ENCODE measurements at places on chromosomes 2 and 18. TPM values are rescaled to one million over a fixed set of nuclear protein-coding genes. Genes with fewer than 3 reads are reported as not detected.

- no peak for DNase-seq
Observed at GRCh38 chr18:13220361-13220991, 1.9 kb downstream of the LDLRAD4 start.

GRCh38 chr18:41845563-41845962 lies 109.5 kb upstream of the PIK3C3 start:
- DNase-seq = no peak

GRCh38 chr2:216023055-216023648 lies 9.8 kb upstream of the MREG start:
- no peak for DNase-seq

- DNase-seq = no peak
Observed at GRCh38 chr18:76506974-76507764, 12.1 kb upstream of the ZNF516 start.

- no peak for DNase-seq
Observed at GRCh38 chr18:11974741-11975325, 6.5 kb upstream of the IMPA2 start.

Gene FN1
- 0.53 TPM for total RNA-seq

Gene ARMC9
- 2.0 TPM for total RNA-seq

Gene CHRNA1
- not detected for total RNA-seq

GRCh38 chr18:56721491-56721890 lies 70.3 kb downstream of the WDR7 start:
- DNase-seq = no peak
